ENCODE measurements at places on chromosomes 2 and 18. TPM values are rescaled to one million over a fixed set of nuclear protein-coding genes. Genes with fewer than 3 reads are reported as not detected.

DNA sequence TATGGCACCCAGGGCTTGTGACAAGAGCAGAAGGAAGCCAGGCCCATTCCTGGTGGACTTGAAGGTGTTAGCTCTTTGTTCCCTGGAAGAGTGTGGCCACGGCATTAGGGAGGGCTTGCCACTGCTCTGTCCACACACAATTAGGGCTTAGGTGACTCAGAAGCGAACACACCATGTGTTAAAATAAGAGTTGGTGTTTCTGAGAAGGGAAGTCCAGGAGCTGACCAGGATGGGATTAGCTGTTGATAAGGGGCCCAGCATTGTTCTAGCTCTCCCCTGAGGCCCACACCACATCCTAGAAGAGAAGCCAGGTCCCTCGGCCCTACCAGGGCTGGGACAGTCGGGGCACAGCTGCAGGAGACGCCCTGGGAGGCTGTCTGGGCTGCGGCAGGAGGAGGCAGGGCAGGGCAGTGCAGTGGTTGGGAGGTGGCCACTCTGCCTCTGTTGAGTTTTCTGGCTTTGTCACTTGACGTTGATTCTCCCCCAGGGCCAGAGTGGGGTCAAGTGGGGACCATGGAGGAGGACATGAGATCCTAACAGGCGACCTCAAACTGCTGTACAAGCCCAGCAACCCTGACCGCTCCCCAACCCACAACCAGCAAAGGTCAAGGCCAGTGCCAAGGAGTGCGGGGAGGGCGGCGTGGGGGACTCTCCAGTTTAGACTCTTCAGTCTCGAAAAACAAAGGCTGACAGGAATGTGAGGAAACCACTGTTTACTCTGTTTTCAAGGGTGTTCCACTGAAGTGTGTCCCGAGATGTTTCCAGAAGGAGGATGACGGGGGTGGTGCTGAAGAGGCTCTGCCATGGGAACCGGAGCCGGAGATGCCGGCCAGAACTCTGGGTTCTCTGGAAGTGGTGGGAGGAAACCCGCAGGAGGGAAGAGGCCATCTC lies 16.8 kb downstream of the GNLY start:
- no peak overlapping the region for H3K27ac ChIP-seq
- H3K4me1 ChIP-seq: peaks cover 18% of the 10 kb centered on the region
- peaks cover 4% of the 10 kb centered on the region for H3K27me3 ChIP-seq
- no peak overlapping the region for H3K4me3 ChIP-seq

- no peak overlapping the region for H3K4me3 ChIP-seq
- H3K27ac ChIP-seq: no peak overlapping the region
- DNase-seq: no peak
- H3K36me3 ChIP-seq: no peaks in the 10 kb centered on the region
Measured at GRCh38 chr18:78796693-78797455, 182.7 kb upstream of the SALL3 start.

GRCh38 chr2:129859175-129859574 lies 120.3 kb upstream of the RAB6C start:
- no peak overlapping the region for H3K27ac ChIP-seq
- no peak for DNase-seq
- no peak overlapping the region for H3K4me3 ChIP-seq
- H3K27me3 ChIP-seq: no peaks in the 10 kb centered on the region

GRCh38 chr2:155266583-155266982 lies 568.1 kb downstream of the KCNJ3 start:
- H3K36me3 ChIP-seq: no peaks in the 10 kb centered on the region
- no peak overlapping the region for H3K4me3 ChIP-seq
- H3K27ac ChIP-seq: no peak overlapping the region
- H3K4me1 ChIP-seq: no peaks in the 10 kb centered on the region

DNA sequence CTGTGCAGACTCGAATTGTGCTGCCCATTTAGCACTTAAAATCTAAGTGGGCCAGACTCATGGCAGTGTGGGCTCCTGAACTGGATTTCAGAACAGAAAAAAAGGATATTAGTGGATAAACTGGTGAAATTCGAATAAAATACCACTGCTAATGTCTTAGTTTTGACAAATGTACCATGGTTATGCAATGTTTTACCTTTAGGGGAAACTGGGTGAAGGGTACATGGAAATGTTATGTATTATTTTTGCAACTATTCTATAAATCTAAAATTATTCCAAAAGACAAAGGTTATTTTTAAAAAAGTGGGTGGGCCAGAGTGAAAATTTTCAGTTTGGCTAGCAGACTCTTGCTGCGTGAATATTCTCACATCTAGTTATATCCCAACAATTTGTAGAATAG lies 260.6 kb upstream of the CCDC68 start:
- no peaks in the 10 kb centered on the region for H3K36me3 ChIP-seq
- no peaks in the 10 kb centered on the region for H3K4me1 ChIP-seq
- no peak for DNase-seq

The SALL3 gene
- total RNA-seq: not detected

The MC4R gene
- total RNA-seq: not detected

The ST6GAL2 gene
- total RNA-seq: not detected

The ANKRD44 gene
- 141 TPM for total RNA-seq

The EFR3B gene
- total RNA-seq: 0.60 TPM

The REG3A gene
- total RNA-seq: not detected
